ENCODE measurements at places on chromosomes 11 and 22.

GRCh38 chr11:2277008-2277346, 6.6 kb upstream of the ASCL2 start:
- DNase-seq = peak; percentile 74

- DNase-seq = peak; percentile 91
Measured at GRCh38 chr22:24845041-24845898, 39.3 kb downstream of the SGSM1 start.

- DNase-seq = peak; percentile 67
Measured at GRCh38 chr22:49771266-49772065, 56.2 kb downstream of the BRD1 start.

DNA sequence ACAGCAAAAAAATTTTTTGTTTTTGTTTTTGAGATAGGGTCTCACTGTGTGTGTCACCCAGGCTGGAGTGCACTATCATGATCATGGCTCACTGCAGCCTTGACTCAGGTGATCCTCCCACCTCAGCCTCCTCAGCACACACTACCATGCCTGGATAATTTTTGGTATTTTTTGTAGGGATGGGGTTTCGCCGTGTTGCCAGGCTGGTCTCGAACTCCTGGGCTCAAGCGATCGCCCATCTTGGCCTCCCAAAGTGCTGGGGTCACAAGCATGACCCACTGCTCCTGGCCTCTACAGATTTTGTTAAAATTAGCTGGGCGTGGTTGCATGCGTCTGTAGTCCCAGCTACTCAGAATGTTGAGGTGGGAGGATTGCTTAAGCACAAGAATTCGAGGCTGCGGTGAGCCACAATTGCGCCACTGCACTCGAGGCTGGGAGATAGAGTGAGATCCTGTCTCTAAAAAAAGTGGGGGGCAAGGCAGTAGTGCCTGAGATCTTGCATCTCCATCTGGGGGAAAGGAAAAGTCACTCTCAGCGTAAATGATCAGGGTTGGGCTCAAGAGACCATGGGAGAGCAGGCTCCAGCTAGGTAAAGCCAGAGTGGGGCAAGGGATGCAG, 10.6 kb upstream of the DGKZ start:
- peak; percentile 57 for DNase-seq

GRCh38 chr11:10328314-10329098, 23.6 kb downstream of the ADM start:
- no peak for DNase-seq

- peak; percentile 97 for DNase-seq
Measured at GRCh38 chr11:44893846-44894617, 56.7 kb downstream of the TP53I11 start.

DNA sequence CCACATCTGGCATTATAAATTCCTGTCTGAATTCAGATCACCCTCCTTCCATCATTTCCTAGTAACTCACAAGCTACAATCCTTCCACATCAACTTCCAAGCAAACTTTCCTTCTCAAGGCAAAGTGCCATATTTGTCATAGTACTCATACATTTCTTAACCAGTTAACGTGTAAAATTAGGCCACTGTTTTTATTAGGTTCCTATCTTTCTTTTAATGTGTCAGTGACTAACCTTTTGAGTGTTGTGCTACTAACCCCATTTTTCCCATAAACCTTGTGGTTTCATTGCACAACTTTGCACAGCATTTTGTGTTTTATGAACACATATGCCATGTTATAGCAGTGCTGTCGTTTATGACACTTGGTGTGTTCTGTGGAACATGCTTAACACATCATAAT, 90.1 kb downstream of the KIF18A start:
- DNase-seq = peak; percentile 62

DNA sequence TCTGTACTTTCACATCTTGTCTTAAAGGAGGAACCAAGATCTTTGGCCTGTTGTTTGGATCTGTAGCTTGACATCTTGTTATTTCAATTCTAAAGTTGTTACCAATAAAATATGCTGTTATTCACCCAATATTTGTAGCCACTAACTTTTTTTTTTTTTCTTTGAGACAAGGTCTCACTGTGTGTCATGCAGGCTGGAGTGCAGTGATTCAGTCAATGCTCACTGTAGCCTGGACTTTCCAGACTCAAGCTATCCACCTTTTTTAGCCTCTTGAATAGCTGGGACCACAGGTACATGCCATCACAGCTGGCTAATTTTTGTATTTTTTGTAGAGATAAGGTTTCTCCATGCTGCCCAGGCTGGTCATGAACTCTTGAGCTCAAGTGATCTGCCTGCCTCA, 769.4 kb downstream of the DLG2 start:
- no peak for DNase-seq

DNA sequence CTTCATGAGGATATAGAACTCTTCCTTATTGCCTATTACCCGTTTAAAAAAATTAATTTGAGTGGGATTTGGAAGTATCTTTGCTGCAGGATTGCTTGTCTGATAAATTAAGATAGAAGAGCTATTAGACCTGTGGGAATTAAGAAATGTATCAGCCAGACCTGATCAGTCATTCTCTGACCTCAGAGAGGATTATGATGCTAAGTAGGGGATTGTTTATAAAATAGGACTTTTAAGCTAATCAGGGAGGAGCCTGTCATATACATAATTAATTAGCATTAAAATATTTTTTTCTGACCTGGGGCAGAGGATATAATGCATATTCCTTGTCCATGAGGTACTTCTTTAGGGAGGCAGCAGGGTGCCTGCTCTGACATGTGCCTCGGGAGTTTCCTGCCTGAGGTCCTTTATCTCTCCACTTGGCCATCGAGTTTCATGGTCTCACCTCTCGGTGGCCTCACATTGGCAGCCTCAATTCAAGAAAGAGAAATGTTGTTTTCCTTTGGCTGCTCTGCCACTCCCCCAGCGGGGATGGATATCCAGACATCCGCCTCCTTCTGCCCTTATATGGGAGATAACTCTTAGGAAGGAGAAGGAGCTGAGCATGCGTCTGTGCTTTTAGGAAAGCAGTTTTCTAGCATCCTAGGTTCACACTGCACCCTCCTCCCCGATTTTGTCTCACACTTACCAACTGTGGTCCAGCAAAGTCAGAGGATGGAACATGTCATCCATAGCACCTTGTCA, 41.1 kb downstream of the DIXDC1 start:
- peak; percentile 96 for DNase-seq

DNA sequence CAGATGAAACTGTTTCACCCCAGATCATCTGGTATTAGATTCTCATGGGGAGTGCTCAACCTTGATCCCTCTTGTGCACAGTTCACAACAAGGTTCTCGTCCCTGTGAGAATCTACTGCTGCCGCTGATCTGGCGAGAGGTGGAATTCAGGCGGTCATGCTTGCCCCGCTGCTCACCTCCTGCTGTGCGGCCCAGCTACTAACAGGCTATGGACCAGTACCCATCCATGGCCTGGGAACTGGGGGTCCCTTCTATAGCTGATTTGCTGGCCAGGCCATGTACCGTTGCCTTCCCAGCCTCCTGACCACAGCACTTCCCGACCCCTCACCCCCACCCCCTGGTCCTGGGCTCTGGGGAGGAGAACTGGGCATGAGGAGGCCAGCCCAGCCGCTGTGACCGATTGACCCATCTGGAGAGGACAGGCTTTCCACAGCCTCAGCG, 2.6 kb downstream of the PHLDA2 start:
- DNase-seq = peak; percentile 76

DNA sequence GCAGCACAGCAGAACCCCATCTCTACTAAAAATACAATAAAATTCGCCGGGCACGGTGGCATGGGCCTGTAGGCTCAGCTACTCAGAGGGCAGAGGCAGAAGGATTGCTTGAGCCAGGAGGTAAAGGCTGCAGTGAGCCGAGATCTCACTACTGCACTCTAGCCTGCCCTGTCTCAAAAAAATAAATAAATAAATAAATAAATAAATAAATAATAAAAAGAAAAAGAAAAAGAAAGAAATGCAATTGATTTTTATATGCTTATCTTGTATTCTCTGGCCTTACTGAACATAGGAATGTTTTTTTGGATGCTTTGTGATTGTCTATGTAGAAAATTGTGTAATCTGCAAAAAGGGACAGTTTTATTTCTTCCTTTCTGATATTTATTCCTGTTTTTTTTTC, 132.5 kb downstream of the BARX2 start:
- DNase-seq = no peak

DNA sequence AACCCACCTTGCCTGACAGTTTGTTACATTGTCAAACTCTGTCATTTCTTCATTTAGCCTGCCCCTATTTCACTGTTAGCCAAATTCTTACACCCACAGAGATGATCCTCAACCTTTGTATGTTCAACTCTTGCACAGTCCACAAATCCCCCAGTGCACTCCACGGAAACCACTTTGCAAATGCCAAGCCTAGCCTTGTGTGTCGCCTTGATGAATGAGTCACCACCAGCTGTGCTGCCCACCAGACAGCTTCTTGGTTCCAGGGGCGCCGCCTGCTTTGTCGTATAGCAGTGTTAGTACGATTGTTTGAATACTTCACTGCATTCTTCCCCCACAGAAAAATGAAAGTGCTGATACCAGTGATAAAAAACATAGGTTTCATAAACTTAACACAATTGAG, 686.3 kb downstream of the NTM start:
- DNase-seq = no peak

DNA sequence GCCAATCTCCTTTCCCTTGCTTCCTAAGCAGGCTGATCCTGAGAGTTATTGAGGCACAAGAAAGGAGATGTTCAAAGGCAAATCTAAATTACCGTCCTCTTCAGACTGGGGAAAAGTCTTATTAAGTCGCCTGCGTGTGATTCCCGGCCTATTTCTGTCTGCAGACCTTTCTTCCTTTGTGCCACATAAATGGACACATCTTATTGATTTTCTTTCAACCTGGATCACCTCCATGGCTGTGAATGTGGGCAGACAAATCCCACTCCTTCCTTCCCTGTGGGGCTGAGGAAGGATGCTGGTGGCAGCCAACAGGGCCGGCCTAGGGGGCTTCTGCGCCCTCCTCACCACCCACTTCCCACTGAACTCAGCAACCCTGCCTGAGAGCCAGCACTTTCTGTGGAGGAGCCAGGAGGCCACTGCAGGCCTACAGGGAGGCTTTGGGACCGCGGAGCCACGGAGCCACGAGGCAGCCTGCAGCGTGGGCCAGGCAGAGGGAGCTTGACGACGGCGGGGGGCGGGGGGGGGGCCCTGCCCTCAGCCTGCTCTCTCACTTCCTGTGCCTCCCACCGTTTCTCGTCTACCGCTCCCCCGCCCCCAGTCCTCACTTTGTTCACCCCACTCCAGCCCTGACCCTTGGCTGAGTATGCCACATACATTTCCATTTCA, 73.6 kb upstream of the LMO1 start:
- peak; percentile 71 for DNase-seq

- no peak for DNase-seq
Measured at GRCh38 chr22:32487461-32487860, 12.8 kb downstream of the FBXO7 start.

- DNase-seq = no peak
Measured at GRCh38 chr22:47153854-47154525, 391.5 kb downstream of the TBC1D22A start.

GRCh38 chr22:24224468-24224867, 20.4 kb downstream of the GGT5 start:
- DNase-seq = peak; percentile 65

GRCh38 chr11:103476874-103477273, 367.6 kb downstream of the DYNC2H1 start:
- no peak for DNase-seq

DNA sequence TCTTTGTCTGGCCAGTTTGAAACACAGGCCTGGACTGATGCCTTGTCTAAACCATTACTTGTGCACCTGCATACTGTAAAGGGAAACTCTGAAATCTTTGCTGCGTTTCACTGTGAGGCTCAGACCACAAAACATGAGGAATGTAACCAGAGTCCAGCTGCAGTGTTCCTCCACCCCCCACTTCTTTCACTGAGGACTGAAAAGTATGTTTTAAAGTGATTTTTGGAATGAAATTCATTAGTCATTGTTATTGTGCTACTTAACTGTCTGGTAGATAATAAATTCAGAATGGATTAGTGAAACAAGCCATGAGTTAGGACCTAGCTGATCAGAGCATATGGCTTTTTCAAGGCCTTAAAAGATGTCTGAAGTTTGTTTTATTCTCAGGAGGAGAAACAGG, 181.2 kb downstream of the WNT11 start:
- peak; percentile 71 for DNase-seq

- no peak for DNase-seq
Measured at GRCh38 chr11:94402355-94402754, 1.1 kb upstream of the GPR83 start.

- DNase-seq = no peak
Measured at GRCh38 chr11:79822766-79823165, 381.9 kb upstream of the TENM4 start.

DNA sequence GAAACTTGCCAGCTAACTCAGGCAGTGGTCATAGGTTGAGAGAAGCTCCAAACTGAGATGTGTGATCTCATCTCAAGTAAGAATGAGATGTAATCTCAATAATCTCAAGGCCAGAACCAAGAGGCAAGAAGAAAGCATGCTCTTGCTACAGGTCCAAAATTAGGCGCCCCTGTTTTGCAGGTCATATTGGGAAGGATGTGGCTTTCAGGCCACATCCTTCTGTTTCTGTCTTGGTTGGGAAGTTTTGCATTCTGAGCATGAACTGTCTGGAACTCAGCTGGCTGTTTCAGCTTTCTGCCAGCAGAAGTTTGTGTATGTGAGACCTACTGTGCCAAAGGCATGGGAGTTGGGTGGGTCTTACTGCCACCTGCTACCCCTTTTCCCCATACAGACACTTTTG, 67.5 kb upstream of the MS4A8 start:
- DNase-seq = no peak

DNA sequence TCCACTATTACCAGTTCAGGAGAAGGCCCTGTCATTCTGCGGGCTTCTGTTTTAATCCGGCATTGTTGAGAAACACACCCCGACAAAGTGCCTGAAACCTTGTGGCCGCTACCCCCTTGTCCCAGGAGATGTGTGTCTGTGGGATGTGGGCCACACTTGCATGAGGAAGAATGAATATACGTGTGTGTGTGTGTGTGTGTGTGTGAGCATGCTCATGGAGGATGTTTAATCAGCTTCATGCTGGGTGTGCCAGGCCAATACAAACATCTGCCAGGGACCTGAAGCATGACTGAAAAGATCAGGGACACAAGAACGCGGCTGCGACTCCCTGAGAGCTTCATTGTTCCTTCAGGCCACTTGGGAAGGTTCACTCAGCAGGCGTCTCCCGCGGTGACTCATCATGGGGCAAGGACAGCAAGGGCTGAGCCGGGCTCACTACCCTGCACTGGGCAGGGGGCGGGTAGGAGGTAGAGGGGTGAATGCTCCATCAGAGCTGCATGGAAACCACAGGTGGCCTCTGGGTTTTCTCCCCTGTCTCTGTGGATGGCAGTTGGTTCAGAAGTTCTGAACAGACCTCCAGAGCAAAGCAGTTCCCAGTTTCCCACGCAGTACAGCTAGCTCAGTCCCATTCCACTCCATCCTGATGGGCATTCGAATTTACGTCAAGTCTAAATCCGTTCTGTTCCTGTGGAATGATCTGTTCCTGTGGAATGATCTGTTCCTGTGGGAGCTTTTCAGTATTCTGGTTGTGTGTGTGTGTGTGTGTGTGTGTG, 7.0 kb upstream of the MALAT1 start:
- peak; percentile 82 for DNase-seq
